ENCODE measurements at places on chromosomes 12 and 14. TPM values are rescaled to one million over a fixed set of nuclear protein-coding genes. Genes with fewer than 3 reads are reported as not detected.

GRCh38 chr12:129185855-129186254, 332.6 kb downstream of the GLT1D1 start:
- H3K4me1 ChIP-seq: no peaks in the 10 kb centered on the region
- DNase-seq: no peak
- no peak overlapping the region for H3K27ac ChIP-seq
- no peaks in the 10 kb centered on the region for H3K36me3 ChIP-seq
- no peak overlapping the region for H3K4me3 ChIP-seq

DNA sequence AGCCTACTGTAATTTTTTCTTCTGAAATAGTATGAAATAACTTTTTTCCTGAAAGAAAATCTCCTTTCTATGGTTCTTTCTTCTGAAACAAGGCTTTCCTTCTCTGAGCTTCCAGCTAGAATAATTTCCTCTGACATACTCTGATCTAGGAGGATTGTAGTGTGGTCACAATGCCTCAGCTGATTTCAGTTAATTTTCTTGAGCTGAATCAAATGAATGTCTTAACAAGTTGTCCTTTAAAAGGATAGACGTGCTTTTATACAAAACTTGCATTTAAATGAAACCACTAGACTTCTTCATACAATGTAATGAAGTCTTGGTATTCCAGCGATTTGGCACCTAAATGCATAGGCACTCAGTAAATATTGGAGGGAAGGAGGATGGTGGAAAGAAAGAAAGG, 94.4 kb downstream of the BICD1 start:
- no peak overlapping the region for H3K4me3 ChIP-seq
- H3K27me3 ChIP-seq: no peaks in the 10 kb centered on the region
- no peak for DNase-seq
- no peaks in the 10 kb centered on the region for H3K4me1 ChIP-seq
- H3K36me3 ChIP-seq: no peaks in the 10 kb centered on the region

GRCh38 chr12:32134101-32134888, 27.6 kb downstream of the BICD1 start:
- no peaks in the 10 kb centered on the region for H3K27me3 ChIP-seq
- no peaks in the 10 kb centered on the region for H3K4me1 ChIP-seq
- no peak overlapping the region for H3K27ac ChIP-seq
- DNase-seq: no peak
- H3K36me3 ChIP-seq: no peaks in the 10 kb centered on the region

DNA sequence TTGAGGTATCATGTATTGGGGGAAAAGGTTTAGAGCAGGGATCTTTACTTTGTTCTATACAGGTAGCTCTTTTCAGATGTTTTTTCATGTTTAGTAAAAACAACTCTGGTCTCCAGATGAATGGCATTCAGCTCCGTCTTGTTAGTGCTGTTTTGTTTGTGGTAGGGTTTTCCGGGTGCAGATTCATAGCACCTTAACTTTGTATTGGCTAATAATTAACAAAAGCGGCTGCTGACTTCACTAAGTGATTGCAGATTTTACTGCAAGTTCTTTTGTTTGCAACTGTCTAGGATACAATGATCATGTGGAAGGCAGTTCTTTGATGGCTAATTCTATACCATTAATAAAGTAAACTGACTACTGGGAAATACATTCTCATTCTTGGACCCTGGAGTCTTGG, 32.2 kb upstream of the BHLHE41 start:
- H3K27me3 ChIP-seq: no peaks in the 10 kb centered on the region
- no peak overlapping the region for H3K4me3 ChIP-seq
- no peaks in the 10 kb centered on the region for H3K4me1 ChIP-seq
- no peak for DNase-seq
- H3K27ac ChIP-seq: no peak overlapping the region
- no peaks in the 10 kb centered on the region for H3K36me3 ChIP-seq

- no peak overlapping the region for H3K4me3 ChIP-seq
- peaks cover 6% of the 10 kb centered on the region for H3K4me1 ChIP-seq
- no peaks in the 10 kb centered on the region for H3K27me3 ChIP-seq
- DNase-seq: no peak
- no peaks in the 10 kb centered on the region for H3K36me3 ChIP-seq
Measured at GRCh38 chr12:92574911-92575570, 127.7 kb upstream of the PLEKHG7 start.

GRCh38 chr14:39266525-39266870, 32.8 kb downstream of the MIA2 start:
- peak overlapping the region; percentile 88 for H3K4me3 ChIP-seq
- peak overlapping the region; percentile 98 for H3K27ac ChIP-seq
- H3K27me3 ChIP-seq: no peaks in the 10 kb centered on the region
- H3K4me1 ChIP-seq: peaks cover 7% of the 10 kb centered on the region
- H3K36me3 ChIP-seq: no peaks in the 10 kb centered on the region

GRCh38 chr12:89701606-89702206, 6.9 kb downstream of the ATP2B1 start:
- no peak for DNase-seq
- H3K27me3 ChIP-seq: no peaks in the 10 kb centered on the region
- no peak overlapping the region for H3K27ac ChIP-seq
- no peak overlapping the region for H3K4me3 ChIP-seq
- no peaks in the 10 kb centered on the region for H3K4me1 ChIP-seq
- H3K36me3 ChIP-seq: no peaks in the 10 kb centered on the region

DHRS2 gene
- not detected for total RNA-seq

GRCh38 chr14:68232300-68233055, 412.9 kb downstream of the RAD51B start:
- H3K4me1 ChIP-seq: peaks cover 38% of the 10 kb centered on the region
- peak overlapping the region; percentile 71 for H3K27ac ChIP-seq

FBXO34 gene
- total RNA-seq: 16.9 TPM

NEUROD4 gene
- not detected for total RNA-seq

AMN gene
- not detected for total RNA-seq

- no peaks in the 10 kb centered on the region for H3K27me3 ChIP-seq
- DNase-seq: no peak
- H3K4me1 ChIP-seq: peaks cover 33% of the 10 kb centered on the region
- no peak overlapping the region for H3K4me3 ChIP-seq
Measured at GRCh38 chr12:113191227-113191626, 5.7 kb downstream of the RITA1 start.

DNA sequence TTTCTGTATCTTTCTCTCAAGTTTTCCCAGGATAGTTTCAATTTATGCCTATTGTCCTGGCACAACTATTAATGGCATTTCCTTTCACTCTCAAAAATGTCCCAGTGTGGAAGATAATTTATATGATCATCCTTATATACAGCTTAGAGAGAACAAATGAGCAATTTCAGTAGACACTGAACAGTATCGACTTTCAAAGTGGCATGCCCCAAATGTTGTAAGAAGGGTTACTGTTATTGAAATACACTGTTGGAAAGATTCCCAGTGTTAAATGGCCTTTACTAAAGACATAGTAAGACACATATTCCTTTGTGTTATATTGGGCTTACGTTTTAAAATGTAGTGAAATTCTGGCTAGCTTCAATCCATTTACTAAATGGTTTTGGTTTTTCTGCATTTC, 202.3 kb upstream of the CDKN3 start:
- H3K4me3 ChIP-seq: no peak overlapping the region
- H3K36me3 ChIP-seq: no peaks in the 10 kb centered on the region
- no peaks in the 10 kb centered on the region for H3K27me3 ChIP-seq
- no peak for DNase-seq
- no peaks in the 10 kb centered on the region for H3K4me1 ChIP-seq

DBX2 gene
- 0.12 TPM for total RNA-seq

AKAP5 gene
- 0.19 TPM for total RNA-seq

PRPH gene
- not detected for total RNA-seq

PRORP gene
- total RNA-seq: 22.1 TPM

KRT85 gene
- not detected for total RNA-seq

DNA sequence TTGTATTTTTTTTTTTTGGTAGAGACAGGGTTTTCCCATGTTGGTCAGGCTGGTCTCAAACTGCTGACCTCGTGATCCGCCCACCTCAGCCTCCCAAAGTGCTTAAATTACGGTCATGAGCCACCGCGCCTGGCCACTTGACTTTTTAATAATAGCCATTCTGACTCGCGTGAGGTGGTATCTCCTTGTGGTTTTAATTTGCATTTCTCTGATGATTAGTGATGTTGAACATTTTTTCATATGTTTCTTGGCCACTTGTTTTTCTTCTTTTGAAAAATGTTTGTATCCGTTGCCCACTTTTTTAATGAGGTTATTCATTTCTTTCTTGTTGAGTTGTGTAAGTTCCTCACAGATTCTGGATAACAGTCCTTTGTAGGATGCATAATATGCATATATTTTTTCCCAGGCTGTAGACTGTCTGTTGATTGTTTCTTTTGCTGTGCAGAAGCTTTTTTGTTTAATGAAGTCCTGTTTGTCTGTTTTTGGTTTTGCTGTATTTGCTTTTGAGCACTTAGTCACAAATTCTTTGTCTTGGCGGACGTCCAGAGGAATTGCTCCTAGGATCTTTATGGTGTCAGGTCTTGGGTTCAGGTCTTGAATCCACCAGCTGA, 10.3 kb upstream of the PGAM5 start:
- H3K4me3 ChIP-seq: no peak overlapping the region
- no peak for DNase-seq
- no peaks in the 10 kb centered on the region for H3K36me3 ChIP-seq
- no peaks in the 10 kb centered on the region for H3K27me3 ChIP-seq
- no peak overlapping the region for H3K27ac ChIP-seq

AICDA gene
- total RNA-seq: not detected

DNA sequence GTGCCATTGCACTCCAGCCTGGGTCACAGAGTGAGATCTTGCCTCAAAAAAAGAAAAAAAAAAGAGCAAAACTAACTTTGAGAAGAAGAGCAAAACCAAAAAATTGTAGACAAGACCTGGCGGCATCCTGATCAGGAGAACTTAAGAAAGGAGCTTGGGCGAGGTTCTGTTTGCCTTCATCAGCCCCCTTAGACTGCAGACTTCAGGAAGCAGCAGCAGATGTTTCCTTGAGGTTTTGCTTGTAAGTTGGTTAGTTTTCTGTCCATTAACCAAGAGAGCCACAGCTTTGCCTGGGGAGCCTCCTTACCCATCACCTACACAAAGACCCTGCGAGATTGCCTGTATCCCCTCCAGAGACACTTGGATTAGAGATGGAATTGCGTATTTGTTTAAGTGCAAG, 189.0 kb downstream of the AACS start:
- no peaks in the 10 kb centered on the region for H3K27me3 ChIP-seq
- DNase-seq: no peak
- H3K36me3 ChIP-seq: no peaks in the 10 kb centered on the region
- H3K4me3 ChIP-seq: no peak overlapping the region
- no peak overlapping the region for H3K27ac ChIP-seq

RND1 gene
- total RNA-seq: 3.3 TPM

MDP1 gene
- total RNA-seq: 18.7 TPM

KRT84 gene
- not detected for total RNA-seq

RD3L gene
- total RNA-seq: 42.1 TPM

DNA sequence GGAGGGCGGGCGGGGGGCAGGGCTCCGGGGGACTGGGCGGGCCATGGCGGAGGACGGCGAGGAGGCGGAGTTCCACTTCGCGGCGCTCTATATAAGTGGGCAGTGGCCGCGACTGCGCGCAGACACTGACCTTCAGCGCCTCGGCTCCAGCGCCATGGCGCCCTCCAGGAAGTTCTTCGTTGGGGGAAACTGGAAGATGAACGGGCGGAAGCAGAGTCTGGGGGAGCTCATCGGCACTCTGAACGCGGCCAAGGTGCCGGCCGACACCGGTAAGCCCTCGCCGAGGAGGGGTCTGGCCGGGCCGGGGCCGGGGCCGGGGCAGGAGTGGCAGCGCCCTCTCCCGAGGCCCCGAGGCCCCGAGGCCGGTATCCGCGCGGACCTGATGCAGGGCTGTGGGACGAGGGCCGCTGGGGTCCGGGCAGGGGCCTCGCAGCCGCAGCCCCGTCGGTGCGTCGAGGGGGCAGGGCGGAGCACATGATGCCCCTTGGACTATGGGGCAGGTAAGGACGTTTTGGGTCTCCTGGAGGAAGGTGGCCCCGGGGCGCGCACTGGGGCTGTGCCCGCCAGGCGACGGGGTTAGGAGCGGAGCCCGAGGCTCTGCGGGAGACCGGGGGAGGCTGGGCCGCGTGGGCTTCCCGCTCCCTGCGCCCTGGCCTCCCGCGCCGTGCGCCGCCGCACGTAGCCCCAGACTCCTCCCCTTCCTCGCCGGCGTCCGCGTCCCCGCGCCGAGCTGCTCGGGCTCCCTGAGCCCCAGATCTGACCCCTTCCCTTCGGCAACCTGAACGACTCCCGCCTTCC, at the start of gene TPI1:
Gene TPI1 (plus strand): TSS at position 119 of the 798 bp plus-strand sequence. CDS start 36 bp downstream, at position 155.
- DNase-seq: peak; percentile 89
- peaks cover 51% of the 10 kb centered on the region for H3K4me1 ChIP-seq
- H3K4me3 ChIP-seq: peak within 1 kb of the TSS; percentile 92
- H3K27ac ChIP-seq: peak within 1 kb of the TSS; percentile 99
- peaks cover 42% of the 10 kb centered on the region for H3K36me3 ChIP-seq

- H3K4me3 ChIP-seq: no peak overlapping the region
- DNase-seq: no peak
- H3K27ac ChIP-seq: no peak overlapping the region
Measured at GRCh38 chr12:74584483-74585062, 46.9 kb downstream of the ATXN7L3B start.

DNA sequence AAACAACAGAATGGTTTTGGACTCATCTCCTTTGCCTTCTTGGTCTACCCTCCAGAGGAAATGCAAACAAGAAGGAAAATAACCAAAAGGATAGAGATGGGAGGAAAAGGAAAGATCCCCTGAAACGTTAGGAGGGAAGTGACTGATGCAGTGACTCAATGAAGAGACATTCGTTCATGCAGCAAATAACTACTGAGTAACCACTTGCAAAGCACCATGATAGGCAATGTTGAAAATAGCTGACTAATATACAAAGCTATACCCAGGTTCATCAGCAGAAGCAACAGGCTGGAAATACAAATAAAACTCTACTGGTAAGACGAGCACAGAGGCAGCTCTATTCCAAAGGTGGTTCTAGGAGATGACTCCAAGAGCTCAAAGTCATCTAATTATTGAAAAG, 41.8 kb downstream of the R3HDM2 start:
- no peak for DNase-seq
- no peaks in the 10 kb centered on the region for H3K27me3 ChIP-seq
- H3K4me3 ChIP-seq: no peak overlapping the region
- H3K27ac ChIP-seq: peak overlapping the region; percentile 48
- H3K4me1 ChIP-seq: peaks cover 6% of the 10 kb centered on the region

GDF3 gene
- total RNA-seq: 0.25 TPM

SMAGP gene
- total RNA-seq: 2.5 TPM

DNA sequence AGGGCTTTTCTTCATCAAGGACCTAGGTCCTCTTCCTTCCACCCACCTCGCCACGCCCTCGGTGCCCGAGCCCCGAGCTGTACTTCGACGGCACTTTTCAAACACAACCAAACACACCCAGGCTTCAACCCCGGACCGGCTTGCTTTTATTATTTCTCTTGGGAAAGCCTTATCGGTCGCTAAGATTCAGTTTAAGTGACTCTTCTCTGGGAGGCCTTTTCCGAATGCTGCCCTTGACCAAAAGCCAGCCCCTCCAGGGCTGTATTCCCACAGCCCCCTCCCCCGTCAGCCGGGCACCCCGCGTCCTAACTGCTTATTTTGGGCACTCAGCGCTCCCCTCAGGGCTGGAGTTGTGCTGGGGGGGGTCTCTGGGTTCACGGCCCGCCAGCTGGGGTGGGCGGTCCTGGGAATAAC, 644 bp upstream of the PPP4R4 start:
- peak overlapping the region; percentile 67 for H3K4me3 ChIP-seq
- peaks cover 18% of the 10 kb centered on the region for H3K4me1 ChIP-seq
- H3K27me3 ChIP-seq: peaks cover 41% of the 10 kb centered on the region
- H3K27ac ChIP-seq: no peak overlapping the region
- H3K36me3 ChIP-seq: no peaks in the 10 kb centered on the region
- DNase-seq: no peak

Data from heart right ventricle (tissue), 16 donors.